Stimulated activated CD8-positive, alpha-beta memory T cell treated with anti-CD3 and anti-CD28 coated beads, Interleukin-7, amount 100 ng/mL, for 1 hour (primary cell): ENCODE measurements at places on chromosomes 2 and 18.

DNA sequence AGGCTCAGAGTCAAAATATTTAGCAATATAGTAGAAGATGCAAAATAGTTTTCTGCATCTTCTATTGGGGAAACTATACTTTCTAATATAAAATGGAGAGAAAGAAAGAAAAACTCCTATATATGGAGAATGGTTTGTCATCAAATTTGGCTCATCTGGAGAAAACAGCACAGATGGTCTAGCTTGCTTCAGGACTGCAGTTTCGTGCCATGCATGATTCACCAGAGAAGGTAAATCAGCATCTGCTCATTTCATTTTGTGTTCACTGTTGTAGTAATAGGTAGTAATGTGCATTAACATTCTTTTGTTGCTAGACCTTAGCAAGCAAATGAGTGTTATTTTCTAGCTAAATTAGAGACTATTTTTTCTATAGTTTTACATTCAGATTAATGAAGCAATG lies 179.0 kb downstream of the ASXL3 start:
- no peak for DNase-seq

- DNase-seq, result no peak
Measured at GRCh38 chr2:70658476-70658875, 104.8 kb upstream of the TGFA start.

GRCh38 chr2:3033315-3033714 lies 344.3 kb downstream of the EIPR1 start:
- no peak for DNase-seq

GRCh38 chr2:48175656-48176055 lies 269.4 kb upstream of the FBXO11 start:
- no peak for DNase-seq

DNA sequence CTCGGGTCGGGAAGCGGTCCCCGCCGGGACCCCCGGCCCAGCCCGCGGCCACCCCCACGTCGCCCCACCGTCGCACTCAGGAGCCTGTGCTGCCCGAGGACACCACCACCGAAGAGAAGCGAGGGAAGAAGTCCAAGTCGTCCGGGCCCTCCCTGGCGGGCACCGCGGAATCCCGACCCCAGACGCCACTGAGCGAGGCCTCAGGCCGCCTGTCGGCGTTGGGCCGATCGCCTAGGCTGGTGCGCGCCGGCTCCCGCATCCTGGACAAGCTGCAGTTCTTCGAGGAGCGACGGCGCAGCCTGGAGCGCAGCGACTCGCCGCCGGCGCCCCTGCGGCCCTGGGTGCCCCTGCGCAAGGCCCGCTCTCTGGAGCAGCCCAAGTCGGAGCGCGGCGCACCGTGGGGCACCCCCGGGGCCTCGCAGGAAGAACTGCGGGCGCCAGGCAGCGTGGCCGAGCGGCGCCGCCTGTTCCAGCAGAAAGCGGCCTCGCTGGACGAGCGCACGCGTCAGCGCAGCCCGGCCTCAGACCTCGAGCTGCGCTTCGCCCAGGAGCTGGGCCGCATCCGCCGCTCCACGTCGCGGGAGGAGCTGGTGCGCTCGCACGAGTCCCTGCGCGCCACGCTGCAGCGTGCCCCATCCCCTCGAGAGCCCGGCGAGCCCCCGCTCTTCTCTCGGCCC lies 13.6 kb downstream of the SPEG start:
- no peak for DNase-seq
